Activated naive CD4-positive, alpha-beta T cell treated with anti-CD3 and anti-CD28 coated beads, Interleukin-2, amount 50 U/mL, for 72 hours (primary cell): ENCODE measurements at places on chromosomes 12 and 14. TPM values are rescaled to one million over a fixed set of nuclear protein-coding genes. Genes with fewer than 3 reads are reported as not detected.
A peak's percentile ranks its signal among the peaks of the same experiment; 100 is the strongest.

DNA sequence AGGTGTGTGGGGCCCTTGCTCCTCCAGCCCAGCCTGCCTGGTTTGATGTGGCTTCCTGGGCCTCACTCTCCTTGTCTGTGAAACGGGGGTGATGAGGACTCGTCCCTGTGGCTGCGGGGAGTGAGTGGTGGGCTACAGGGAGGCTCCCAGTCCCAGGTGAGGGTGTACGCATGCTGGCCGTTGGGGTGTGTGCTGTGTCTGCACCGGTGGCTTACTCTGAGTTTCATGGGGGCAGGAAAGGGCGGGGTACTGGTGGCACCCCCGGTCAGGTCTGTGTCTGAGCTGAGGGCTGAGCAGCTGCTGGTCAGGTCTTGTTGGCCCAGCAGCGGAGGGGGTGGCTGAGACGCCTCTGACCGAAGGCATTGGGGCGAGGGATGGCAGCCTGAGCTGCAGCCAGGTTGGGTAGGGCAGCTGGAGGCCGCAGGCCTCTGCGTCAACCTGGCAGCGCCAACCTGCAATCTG is 11.2 kb downstream of the ULK1 start:
- no peak for DNase-seq

DNA sequence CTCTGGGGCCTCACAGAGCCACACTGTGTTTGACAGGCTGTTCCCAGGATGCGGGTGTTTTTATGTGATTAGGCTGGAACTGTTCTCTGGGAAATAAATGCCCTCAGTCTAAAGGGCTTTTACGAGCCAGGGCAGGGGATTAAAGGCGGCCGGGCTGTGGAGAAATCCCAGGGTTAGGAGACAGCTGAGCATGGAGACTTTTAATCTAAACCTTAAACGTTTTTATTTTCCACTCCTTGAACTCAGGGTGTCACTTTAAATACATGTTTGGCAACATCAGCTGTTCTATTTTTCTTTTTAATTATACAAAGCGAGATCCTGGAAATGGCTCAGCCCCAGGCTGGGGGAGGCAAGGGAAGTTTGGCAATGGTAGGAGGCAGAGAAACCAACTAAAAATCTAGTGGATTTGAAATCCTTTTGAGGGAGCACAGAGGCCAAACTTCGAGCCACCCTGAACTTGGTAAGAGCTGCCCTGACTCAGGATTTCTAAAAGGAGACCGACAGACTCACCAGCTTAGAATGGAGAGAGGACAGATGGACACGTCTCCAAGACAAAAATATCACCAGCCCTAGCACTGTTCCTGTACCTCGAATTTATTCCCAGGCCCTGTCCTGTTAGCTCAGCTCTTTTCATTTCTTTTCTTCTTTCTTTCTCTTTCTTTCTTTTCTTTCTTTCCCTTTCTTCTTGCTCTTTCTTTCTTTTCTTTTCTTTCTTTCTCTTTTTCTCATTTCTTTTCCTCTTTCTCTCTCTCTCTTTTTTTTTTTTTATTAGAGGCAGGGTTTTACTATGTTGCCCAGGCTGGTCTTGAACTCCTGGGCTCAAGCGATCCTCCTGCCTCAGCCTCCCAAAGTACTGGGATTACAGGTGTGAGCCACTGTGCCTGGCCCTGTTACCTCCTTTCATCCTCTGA is 15.8 kb upstream of the ORAI1 start:
- no peak for DNase-seq

DNA sequence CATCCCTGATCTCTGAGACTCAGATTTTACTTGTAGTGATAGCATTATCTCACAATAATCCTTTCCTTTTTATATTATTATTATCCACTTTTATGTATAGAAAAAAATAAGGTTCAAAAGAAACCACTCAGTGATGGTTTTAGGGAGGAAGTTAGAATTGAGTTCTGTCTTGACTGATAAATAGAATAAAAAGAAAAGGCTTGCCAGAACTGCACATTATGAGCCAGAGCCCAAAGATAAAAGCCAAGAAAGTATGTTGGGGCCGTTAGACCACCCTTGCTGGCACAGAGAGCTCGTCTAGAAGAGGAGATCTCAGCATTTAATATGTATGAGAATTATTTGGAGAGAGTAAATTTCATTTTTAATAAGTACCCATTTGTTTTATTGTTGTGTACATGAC is 103.2 kb downstream of the TSPAN8 start:
- no peak for DNase-seq

DNA sequence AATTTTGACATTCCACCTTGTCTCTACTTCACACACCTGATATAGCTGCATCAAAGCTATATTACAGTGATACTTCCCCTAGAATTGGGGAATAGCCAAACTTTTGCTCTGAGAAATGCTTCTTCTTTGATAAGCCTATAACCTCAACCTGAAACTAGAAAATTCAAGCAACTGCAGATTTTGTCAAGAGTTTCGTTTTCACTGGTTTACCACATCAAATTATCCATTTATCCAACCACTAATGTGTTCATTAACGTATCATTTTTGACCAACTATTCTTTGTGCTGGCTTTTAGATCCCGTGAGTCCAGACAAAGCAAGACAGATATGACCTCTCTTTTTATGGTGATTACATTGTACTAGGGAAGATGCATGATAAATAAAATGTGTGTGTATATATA is 13.5 kb upstream of the TAS2R46 start:
- no peak for DNase-seq

DNA sequence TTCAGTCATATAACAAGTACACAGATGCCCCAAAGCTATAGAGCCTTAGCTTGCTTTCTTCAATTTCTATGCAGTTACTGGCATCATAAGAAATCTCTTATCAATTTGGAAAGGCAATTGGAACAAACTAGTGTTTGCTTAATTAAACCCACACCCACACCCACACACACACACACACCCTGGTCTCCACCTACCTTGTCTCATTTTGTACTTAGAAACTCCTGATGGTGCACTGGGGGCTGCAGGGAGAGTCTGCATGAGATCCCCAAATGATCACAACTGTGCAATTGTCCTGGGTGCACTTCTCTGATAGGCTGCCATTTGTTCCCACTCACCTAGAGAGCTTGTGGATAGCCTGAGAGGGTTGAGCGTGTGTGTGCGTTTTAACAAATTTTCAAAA is 40.5 kb upstream of the PTCSC3 start:
- no peak for DNase-seq

The PAX9 gene
- total RNA-seq, result not detected

- DNase-seq, result no peak
These were observed 9.1 kb downstream of the C12orf76 start for GRCh38 chr12:110039085-110039807.

The CCDC184 gene
- total RNA-seq, result 0.64 TPM

DNA sequence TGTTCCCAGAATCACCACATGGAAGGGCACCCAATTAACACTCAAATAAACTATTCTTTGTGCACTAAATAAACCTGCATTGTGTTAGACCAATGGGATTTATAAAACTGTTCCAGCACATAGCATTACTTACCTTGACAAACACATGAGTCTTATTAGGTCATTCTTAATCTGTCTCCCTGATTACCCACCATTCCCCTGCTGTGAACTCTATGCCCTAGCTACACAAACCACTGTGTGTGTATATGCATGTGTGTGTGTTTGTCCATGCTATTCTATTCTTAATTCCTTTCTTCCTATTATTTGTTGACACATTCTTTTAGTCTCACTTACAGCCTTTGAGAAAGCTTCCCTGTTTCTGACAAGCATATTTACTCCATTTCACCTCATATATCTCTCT is 303.6 kb upstream of the GARIN6 start:
- DNase-seq, result no peak

The DHRS2 gene
- 1.1 TPM for total RNA-seq

DNA sequence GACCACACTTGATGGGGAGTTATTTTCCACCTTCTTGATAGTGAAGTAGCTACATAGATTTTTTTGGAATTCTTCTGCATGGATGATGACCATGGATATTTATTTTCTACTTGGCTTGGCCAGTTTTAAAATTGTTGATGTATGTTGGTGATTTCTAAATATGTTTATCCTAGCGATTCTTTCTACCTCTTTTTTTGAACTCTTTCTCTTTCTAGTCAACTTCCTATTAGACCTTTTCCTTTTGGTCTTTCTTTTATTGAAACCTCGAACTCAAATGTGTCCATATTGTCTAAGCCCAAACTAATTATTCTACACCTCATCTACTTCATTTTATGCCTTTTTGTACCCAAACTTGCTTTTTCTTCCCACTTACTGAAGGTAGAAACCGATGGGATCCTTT is 37.0 kb downstream of the CCDC91 start:
- no peak for DNase-seq

DNA sequence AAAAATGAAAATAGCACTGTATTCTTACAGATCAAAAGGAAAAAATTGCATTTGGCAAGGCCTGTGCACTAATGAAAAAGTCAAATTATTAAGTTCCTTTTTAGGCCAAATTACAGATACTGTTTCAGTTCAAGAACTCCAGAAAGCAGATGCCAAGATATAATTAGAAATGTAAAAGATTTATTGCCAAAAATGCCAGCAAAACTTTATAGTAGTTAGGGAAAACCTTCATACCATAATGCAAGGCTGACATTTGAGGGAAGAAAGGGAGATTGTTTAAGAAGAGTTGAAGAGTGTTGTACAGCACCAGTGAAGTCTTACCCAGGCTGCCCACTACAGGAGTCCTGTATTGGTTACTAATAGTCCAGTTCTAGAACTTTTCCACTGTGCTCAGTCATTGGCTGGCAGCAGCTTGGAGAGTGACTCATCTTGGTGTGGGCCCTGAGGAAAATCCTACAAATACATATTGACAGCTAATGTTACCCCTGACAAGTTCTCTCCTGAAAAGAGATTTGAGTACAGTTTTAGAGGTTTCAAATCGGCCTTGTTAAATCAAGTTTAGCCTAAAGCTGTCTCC is 600.4 kb downstream of the C12orf50 start:
- DNase-seq, result no peak

DNA sequence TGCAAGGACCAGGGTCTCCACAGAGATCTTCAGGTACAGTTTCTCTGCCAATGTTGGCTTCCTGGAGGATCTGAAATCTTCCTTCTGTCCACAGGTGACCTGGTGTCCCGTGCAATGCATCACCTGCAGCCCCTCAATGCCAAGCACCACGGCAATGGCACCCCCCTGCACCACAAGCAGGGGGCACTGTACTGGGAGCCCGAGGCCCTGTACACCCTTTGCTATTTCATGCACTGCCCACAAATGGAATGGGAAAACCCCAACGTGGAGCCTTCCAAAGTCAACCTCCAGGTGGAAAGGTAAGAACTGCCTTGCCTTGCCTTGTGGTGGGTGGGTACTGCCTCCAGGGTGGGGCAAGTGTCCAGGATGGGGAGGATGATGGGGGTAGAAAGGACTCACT is 141.8 kb upstream of the PWP1 start:
- DNase-seq, result no peak

The NRXN3 gene
- total RNA-seq, result not detected

DNA sequence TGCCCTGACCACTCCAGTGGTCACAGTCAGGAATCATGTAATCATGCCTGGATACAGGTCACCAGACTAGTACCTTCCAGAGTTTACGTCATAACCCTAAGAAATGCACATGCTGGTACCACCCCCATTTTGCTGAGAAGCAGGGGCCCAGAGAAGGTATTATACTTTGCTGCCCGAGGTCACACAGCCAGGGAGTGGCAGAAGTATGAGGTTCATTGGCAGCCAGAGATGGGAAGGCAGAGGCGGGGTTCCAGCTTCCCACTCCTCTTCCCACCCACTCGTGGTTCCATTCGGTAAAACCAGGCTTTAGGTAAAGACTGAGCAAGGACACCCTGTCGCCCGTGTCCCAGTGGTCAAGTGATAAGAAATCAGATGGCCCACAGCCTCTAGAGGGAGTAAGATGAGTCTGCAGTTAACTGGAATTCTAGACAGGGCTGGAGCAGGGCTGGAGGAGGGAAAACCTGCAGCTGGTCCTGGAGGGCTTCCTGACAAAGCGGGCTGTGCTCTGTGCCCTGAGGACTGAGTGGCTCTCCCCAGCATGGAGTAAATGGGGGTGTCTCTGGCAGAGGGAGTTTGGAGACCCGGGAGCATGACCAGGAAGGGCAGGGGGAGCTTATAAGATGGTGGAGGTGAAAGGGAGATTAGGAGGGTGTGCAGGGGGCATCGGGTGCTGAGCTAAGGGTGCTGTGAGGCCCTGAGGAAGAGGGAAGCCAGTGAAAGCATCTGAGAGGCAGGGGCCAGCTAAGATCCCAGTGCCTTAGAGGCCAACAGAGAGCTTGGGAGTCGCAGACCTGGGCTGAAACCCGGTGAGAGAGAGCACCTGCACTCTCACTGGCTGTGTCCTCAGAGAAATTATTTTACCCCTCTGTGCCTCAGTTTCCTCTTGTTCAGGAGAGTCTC is 5.7 kb downstream of the FAM222A start:
- no peak for DNase-seq

- DNase-seq, result no peak
These were observed 58.8 kb downstream of the ADGRD1 start for GRCh38 chr12:131012279-131013069.

The NFATC4 gene
- total RNA-seq, result 0.27 TPM

DNA sequence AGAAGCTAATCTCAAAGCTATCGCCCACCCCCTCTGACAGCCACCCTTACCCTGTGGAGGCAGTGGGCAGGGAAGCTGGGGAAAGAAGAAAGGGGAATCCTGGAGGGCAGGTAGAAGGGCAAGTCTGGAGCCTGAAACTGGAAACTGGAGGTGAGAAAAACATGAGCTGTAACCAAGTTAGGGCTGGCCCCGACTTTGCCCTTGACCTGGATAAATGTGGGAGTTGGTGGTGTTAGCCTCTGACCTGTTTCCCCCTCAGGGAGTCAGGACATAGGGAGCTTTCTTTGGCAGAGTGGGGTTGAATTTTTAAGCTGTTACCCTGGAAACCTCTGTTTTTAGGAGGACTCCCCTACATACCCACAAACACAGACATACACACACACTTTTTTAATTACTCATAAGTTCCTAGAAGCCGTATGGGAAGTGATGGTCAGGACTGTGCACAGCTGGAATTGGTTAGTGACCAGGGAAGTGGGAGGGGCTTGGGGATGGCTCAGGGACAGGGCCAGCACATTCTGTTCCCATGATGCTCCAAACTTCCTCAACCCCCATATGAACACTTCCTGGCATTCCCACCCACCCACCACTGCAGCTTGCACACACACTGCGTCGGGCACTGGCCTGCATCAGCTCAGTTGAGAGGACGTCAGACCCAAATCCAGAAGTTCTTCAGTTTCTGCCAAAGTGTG is 5.0 kb upstream of the MMP19 start:
- DNase-seq, result no peak

The KRT75 gene
- total RNA-seq, result not detected

- DNase-seq, result no peak
These were observed 169.2 kb downstream of the TMTC2 start for GRCh38 chr12:82855872-82856271.

- DNase-seq, result no peak
These were observed 70.6 kb downstream of the IFT43 start for GRCh38 chr14:76056128-76056527.

DNA sequence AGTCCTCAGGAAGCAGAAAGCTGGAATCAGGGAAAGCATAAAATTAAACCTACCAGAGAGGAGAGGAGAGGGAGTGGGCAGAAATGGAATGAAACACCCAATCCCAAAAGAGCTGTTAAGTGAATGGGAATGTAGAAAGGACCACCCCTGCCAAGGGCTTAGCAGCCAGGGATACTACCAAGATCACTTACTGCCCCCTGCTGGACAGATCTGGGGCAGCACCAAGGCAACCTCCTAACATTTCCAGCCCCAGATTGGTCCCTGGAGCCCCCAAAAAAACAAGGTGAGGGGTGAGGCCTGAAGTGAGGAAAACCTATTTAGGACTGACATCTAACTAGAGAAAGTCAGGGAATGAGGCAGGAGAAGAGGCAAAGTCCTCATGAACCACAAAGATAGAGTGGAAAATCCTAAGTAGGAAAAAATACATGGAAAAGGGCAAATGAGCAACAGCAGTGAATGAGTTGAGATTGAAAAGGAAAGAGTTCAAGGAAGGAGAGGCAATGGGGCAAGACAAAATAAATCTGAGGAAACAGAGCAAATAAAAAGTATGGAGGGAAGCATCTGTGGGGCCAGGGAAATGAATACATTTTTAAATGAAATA is 11.2 kb upstream of the FKBP11 start:
- DNase-seq, result peak; percentile 89
